WERI-Rb-1 (cell line): ENCODE measurements at places on chromosomes 5 and 9.

- DNase-seq: peak; percentile 13
Observed at GRCh38 chr5:151318850-151319732, 15.5 kb upstream of the SLC36A3 start.

- no peak for DNase-seq
Observed at GRCh38 chr9:20790721-20791120, 106.7 kb downstream of the FOCAD start.

GRCh38 chr5:172939611-172940267 is 19.5 kb upstream of the RPL26L1 start:
- DNase-seq: peak; percentile 90

- no peak for DNase-seq
Observed at GRCh38 chr5:60826653-60827052, 17.4 kb downstream of the ELOVL7 start.

- DNase-seq: no peak
Observed at GRCh38 chr9:136544964-136545691, 720 bp downstream of the NOTCH1 start.

GRCh38 chr5:89343666-89344065 is 460.7 kb upstream of the MEF2C start:
- DNase-seq: no peak

DNA sequence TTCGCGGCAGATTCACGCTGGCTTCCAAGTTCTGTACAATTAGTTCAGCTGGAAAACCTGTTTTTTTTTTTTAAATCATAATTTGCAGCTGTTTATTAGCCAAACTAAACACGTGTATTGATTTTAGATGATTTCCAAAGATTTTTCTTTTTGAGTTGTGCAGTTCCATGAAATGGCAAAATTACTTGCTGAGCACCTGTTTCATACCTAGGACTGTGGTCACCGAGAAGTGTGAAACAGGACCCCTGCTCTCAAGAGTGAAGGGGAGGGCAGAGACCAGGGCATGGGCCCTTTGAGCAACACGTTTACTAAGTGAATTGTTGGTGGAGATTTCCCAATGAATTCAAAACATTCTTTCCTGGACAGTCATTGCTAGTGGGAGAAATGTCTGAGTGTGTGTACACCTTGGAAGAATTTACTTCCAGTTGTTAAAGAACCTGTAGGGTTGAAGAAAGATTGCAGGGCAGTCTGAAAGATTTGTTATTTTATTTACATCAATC is 688 bp downstream of the SNX24 start:
- DNase-seq: no peak

DNA sequence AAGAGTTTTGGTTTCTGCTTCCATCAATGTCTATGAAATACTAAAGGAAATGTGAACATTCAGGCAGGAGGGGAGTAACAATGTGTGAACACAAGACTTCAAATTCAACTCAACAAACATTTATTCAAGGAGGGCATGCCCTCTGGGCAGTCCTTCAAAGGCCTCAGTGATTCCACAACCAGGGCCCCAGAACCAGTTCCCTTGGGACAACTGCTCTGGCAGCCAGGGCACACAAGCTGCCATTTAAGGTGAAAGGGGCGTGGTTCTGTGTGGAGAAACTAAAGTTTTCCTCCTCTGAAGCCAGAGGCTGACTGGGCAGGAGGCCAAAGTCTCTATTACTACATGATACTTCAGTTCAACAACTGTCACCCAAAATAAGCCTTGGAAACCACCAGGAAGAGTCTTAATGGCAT is 3.2 kb downstream of the RBM18 start:
- DNase-seq: no peak

- peak; percentile 54 for DNase-seq
Observed at GRCh38 chr9:63859475-63860215, 1425.4 kb downstream of the FOXD4L5 start.

GRCh38 chr9:23821375-23822181 is 4.5 kb downstream of the ELAVL2 start:
- peak; percentile 69 for DNase-seq
